ENCODE measurements at places on chromosomes 3 and 15.

- no peak for DNase-seq
Measured at GRCh38 chr3:194471863-194472262, 14.9 kb downstream of the ATP13A3 start.

GRCh38 chr15:89910891-89911626, 1.7 kb downstream of the ARPIN start:
- no peak for DNase-seq

- peak; percentile 60 for DNase-seq
Measured at GRCh38 chr3:59052803-59053411, 3.1 kb upstream of the CFAP20DC start.

DNA sequence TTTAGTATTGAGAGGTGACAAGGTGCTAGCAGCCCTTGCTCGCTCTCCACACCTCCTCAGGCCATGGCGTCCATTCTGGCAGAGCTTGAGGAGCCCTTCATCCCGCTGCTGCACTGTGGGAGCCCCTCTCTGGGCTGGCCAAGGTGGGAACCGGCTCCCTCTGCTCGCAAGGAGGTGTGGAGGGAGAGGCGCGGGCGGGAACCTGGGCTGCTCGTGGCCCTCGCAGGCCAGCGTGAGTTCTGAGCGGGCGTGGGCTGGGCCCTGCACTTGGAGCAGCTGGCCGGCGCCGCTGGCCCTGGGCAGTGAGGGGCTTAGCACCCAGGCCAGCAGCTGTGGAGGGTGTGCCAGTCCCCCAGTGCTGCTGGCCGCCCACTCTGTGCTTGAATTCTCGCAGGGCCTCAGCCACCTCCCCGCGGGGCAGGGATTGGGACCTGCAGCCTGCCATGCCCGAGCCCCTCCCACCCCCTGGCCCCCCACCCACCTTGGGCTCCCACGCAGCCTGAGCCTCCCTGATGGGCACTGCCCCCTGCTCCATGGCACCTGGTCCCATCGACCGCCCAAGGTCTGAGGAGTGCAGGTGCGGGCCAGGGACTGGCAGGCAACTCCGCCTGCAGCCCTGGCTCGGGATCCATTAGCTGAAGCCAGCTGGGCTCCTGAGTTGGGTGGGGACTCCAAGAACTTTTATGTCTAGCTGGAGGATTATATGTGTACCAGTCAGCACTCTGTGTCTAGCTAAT, 785.2 kb downstream of the DIPK2A start:
- no peak for DNase-seq

GRCh38 chr15:34647569-34648293, 64.3 kb upstream of the GOLGA8B start:
- DNase-seq: no peak

DNA sequence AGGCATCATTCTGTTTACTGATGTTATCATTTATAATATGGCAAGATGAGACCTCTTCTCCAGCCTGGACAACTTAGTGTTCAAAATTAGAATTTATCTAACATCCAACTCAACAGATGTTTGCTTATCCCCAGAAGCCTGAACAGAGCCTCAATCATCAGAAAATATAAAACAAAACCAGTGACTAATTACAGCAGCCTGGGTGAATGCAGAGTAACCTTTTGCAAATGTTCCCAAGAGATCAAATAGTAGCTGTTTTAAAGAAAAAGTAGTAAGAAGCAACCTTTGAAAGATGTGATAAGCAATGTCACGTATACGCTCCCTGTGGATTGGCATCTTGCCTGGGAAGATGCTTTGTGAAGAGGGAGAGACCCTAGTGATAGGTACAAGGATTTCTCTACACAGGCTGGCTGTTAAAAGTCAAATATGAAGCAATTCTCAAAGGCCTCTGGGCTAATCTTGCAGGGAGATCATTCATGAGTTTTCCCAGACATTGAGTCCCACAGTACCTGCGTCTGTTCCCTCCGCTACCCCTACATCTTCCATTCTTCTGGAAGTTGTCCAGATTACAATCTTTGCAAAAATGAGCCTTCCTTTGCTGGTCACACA, 39.3 kb upstream of the PRICKLE2 start:
- no peak for DNase-seq

- no peak for DNase-seq
Measured at GRCh38 chr3:4745235-4745610, 234.0 kb upstream of the BHLHE40 start.

GRCh38 chr3:176737480-176738110, 459.7 kb downstream of the TBL1XR1 start:
- no peak for DNase-seq

GRCh38 chr15:63532307-63532744, 27.9 kb downstream of the USP3 start:
- DNase-seq: no peak

- DNase-seq: no peak
Measured at GRCh38 chr3:4139462-4140140, 163.6 kb upstream of the SETMAR start.

- peak; percentile 16 for DNase-seq
Measured at GRCh38 chr3:179036226-179036625, 35.4 kb downstream of the ZMAT3 start.

- DNase-seq: no peak
Measured at GRCh38 chr3:46999516-47000197, 20.2 kb downstream of the NBEAL2 start.

- no peak for DNase-seq
Measured at GRCh38 chr15:41734079-41734478, 40.2 kb upstream of the MAPKBP1 start.
